Activated CD8-positive, alpha-beta T cell treated with anti-CD3 and anti-CD28 coated beads, Interleukin-2, amount 10 ng/mL, durations not matched to agents 7 days and 5 days (primary cell): ENCODE measurements at places on chromosomes 16 and 17. TPM values are rescaled to one million over a fixed set of nuclear protein-coding genes. Genes with fewer than 3 reads are reported as not detected.

DNA sequence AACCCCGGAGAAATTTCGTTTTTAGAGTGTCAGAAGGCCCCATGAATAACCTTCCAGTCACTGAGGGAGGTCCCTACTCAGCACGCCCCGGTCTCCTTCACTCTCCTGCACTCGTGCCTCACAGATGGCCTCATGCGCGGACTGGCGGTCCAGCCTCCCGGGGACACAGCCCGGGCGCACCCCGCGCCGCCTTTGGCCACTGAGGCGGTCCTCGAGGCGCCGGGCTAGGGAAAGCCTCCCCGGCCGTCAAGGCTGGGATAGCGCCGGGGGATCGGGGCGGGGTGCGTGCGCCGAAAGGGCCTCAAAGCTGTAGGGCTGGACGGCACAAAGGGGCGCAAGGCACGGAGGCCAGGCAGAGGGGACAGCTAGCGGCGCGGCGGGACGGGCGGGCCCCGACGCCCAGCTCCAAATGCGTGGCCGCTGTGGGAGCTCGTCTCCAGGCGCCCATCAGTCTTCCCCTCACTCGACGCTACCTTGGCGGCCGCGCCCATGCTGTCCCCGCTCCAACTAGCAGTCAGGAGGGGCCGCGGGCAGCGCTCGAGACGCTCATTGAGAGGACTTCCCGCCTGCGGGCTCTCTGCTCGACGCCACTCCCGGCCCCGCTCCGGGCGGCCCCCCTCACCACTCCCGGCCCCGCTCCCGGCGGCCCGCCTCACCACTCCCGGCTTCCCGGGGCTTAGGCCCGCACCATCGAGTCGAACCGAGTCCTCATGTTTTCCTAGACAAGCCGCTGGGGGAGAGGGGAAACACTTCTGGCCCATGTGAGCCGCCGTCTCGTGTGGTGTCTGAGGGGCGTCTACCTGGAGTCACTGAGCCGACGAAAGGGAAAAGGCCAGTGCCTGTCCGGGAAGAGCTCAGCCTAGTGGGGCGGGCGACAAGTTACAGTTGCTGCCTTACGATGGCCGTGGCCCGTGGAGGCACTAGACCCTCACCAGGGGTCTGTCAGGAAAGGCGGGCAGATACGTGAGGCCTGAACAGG, at the start of gene USP6:
Gene USP6 (plus strand): TSS at position 360 of the 979 bp plus-strand sequence. CDS start 14,336 bp downstream, outside the sequence.
- peaks cover 21% of the 10 kb centered on the region for H3K36me3 ChIP-seq
- DNase-seq = no peak
- H3K4me1 ChIP-seq = peaks cover 14% of the 10 kb centered on the region
- no peak within 1 kb of the TSS for H3K4me3 ChIP-seq
- no peak within 1 kb of the TSS for H3K27ac ChIP-seq

- H3K27me3 ChIP-seq = peaks cover 21% of the 10 kb centered on the region
- H3K4me1 ChIP-seq = no peaks in the 10 kb centered on the region
- H3K36me3 ChIP-seq = no peaks in the 10 kb centered on the region
- H3K27ac ChIP-seq = no peak overlapping the region
- DNase-seq = no peak
Measured at GRCh38 chr17:43734376-43734775, 24.2 kb downstream of the SOST start.

- no peak for DNase-seq
- no peak overlapping the region for H3K27ac ChIP-seq
- H3K36me3 ChIP-seq = peaks cover 2% of the 10 kb centered on the region
- H3K4me3 ChIP-seq = no peak overlapping the region
- no peaks in the 10 kb centered on the region for H3K4me1 ChIP-seq
- peaks cover 11% of the 10 kb centered on the region for H3K27me3 ChIP-seq
Measured at GRCh38 chr16:72997141-72997542, 50.8 kb downstream of the ZFHX3 start.

DNA sequence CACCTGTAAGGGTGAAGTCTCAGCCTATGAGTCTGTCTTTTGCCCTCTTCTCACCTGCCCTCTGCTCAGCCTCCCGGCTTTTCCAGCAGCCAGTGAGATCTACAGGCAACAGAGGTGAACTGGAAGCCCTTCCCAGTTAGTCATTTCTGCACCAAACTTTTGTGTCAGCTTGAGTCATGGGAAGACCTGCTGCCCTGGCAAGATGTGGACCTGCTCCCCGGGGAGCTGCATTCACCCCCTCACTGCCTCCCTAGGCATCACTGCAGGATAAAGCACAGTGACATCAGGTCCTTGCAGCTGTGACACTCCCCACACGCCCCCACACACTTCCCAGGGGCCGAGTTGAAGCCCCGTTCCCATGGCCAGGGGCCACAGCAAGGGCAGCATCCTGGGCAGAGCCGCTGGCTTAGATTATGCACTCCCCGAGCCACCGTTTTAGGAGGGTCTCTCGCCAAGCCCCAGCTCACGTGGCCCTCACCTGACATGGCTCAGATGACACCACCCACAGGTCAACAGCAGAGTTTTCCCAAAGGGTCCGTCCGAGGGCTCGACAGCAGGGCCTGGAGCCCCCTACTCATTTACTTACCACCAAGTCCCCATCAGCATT, 6.5 kb upstream of the ABR start:
- peaks cover 28% of the 10 kb centered on the region for H3K4me1 ChIP-seq
- peaks cover 6% of the 10 kb centered on the region for H3K27me3 ChIP-seq
- DNase-seq = no peak
- H3K36me3 ChIP-seq = no peaks in the 10 kb centered on the region
- no peak overlapping the region for H3K4me3 ChIP-seq

EVI2A gene
- total RNA-seq = 44.2 TPM

TPSG1 gene
- total RNA-seq = not detected

DNA sequence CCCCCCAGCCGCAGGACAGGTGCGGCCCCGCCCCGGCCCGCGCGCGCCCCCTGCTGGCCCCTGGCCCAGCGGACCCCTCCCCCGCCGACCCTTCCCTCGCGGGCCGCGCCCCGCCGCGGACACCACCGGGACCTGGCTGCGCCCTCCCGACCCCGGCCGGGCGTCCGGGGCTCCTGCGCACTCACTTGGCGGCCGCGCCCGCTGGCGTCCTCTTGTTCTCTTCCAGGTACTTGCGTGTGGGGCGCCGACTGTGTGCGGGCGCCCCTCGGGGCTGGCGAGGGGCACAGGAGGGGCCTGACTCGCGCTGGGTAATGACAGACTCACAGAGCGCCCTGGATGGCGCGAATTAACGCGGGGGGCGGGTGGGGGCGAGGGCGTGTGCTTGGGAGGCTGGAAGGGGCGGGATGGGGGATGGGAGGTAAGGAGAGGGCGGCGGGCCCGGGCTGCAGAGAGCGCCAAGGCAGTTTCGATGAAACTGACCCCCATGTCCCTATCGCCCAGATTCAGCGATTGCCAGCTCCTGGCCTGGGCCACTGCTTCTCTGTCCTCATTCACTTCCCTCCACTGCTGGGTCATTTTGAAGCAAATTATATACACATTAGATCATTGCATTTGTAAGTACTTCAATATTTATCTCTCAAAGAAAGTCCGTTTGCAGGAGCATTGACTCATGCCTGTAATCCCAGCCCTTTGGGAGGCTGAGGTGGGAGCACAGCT, 445 bp upstream of the DBNDD1 start:
- H3K4me1 ChIP-seq = peaks cover 22% of the 10 kb centered on the region
- DNase-seq = peak; percentile 28
- H3K4me3 ChIP-seq = peak overlapping the region; percentile 36
- peaks cover 32% of the 10 kb centered on the region for H3K27me3 ChIP-seq
- no peak overlapping the region for H3K27ac ChIP-seq

GRCh38 chr17:40915199-40915661, 22.2 kb downstream of the KRT23 start:
- no peak for DNase-seq
- peaks cover 2% of the 10 kb centered on the region for H3K27me3 ChIP-seq
- no peaks in the 10 kb centered on the region for H3K4me1 ChIP-seq
- H3K27ac ChIP-seq = no peak overlapping the region
- no peak overlapping the region for H3K4me3 ChIP-seq
- no peaks in the 10 kb centered on the region for H3K36me3 ChIP-seq

- H3K36me3 ChIP-seq = no peaks in the 10 kb centered on the region
- H3K27ac ChIP-seq = peak overlapping the region; percentile 14
- DNase-seq = peak; percentile 42
Measured at GRCh38 chr16:48158296-48158695, 2.5 kb upstream of the ABCC12 start.

DNA sequence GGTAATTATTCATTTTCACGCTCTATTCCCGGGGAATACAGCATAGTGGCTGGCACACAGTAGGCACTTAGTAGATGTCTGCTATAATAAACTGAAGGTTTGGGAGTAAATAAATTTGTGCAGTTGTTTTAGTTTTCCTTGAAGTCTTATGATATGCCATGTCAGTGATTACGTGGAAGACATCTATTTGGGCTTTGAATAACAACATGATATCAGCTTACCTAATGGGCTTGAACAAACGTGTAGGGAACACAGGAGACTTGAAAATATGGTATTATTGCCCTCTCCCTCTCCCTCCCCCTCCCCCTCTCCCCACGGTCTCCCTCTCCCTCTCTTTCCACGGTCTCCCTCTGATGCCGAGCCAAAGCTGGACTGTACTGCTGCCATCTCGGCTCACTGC, 36.3 kb upstream of the NETO2 start:
- H3K27me3 ChIP-seq = no peaks in the 10 kb centered on the region
- H3K36me3 ChIP-seq = peaks cover 4% of the 10 kb centered on the region
- H3K27ac ChIP-seq = no peak overlapping the region
- H3K4me3 ChIP-seq = no peak overlapping the region

KRTAP1-5 gene
- total RNA-seq = not detected

DNA sequence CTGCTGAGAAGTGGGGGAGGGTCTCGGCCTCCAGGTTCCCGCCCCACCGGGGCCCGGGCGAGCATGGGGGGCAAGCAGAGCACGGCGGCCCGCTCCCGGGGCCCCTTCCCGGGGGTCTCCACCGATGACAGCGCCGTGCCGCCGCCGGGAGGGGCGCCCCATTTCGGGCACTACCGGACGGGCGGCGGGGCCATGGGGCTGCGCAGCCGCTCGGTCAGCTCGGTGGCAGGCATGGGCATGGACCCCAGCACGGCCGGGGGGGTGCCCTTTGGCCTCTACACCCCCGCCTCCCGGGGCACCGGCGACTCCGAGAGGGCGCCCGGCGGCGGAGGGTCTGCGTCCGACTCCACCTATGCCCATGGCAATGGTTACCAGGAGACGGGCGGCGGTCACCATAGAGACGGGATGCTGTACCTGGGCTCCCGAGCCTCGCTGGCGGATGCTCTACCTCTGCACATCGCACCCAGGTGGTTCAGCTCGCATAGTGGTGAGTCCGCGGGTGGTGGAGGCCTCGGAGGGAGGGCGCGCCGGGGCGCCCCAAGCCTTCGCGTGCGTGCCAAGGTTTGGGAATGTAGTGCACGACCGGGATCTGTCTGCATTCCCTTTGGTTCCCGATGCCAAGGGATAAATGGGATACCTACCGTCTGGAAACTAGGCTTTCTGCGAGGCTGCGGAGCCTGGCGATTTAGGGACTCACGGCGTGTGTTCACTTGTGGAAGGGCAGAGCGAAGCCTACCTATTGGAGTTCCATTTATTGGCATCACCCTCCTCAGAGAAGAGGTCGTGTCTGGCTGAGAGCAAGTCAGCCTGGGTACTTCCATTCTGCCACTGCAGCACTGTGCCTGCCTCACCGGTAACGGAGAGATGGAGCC, 1.0 kb downstream of the ZNRF1 start:
- DNase-seq = peak; percentile 73
- H3K4me1 ChIP-seq = peaks cover 23% of the 10 kb centered on the region
- H3K27me3 ChIP-seq = peaks cover 20% of the 10 kb centered on the region
- H3K27ac ChIP-seq = peak overlapping the region; percentile 46
- H3K36me3 ChIP-seq = peaks cover 6% of the 10 kb centered on the region
- H3K4me3 ChIP-seq = peak overlapping the region; percentile 74

GRCh38 chr17:29240968-29241963, 5.4 kb upstream of the CRYBA1 start:
- no peaks in the 10 kb centered on the region for H3K36me3 ChIP-seq
- H3K4me3 ChIP-seq = no peak overlapping the region
- no peaks in the 10 kb centered on the region for H3K27me3 ChIP-seq
- DNase-seq = no peak
- peaks cover 11% of the 10 kb centered on the region for H3K4me1 ChIP-seq

- H3K36me3 ChIP-seq = no peaks in the 10 kb centered on the region
- no peak overlapping the region for H3K27ac ChIP-seq
- no peak overlapping the region for H3K4me3 ChIP-seq
- H3K4me1 ChIP-seq = no peaks in the 10 kb centered on the region
- DNase-seq = no peak
- no peaks in the 10 kb centered on the region for H3K27me3 ChIP-seq
Measured at GRCh38 chr16:85350973-85351372, 238.7 kb upstream of the CIBAR2 start.

DNA sequence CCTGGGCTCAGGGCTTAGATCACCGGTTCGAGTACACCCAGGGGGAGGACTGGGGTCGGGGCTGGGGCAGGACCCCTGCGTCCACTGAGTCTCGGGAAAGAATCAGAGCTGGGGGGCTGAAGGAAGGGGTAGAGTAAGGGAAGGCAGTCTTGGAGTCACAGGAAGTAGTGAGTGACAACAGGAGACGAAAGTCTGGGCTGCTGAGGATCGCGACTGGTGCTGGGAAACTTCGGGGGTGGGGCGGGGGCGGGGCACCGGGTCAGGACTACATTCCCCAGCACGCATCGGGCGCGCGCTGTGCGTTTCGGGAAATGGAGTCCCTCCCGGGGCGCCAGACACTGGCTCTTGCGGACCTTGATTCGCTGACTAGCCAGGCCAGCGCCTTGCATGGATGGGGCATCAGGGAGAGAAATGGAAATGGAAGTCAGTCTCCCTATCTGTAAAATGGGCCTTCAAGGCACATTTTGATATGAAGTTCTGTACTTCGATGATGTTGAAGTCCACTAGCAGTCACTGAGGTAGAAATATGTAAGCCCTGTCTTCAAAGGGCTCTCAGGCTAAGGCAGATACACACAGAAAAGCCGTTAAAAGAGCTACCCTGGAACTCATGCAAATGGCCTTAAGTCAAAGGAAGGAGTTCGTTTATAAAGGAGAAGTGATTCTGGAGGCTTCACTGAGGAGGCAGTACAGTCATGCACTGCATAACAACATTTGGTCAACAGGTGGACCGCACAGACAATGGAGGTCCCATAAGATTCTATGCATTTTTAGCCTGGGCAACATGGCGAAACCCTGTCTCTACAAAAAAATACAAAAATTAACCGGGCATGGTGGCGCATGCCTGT, 697 bp downstream of the CTF1 start:
- peak overlapping the region; percentile 80 for H3K27ac ChIP-seq
- H3K27me3 ChIP-seq = no peaks in the 10 kb centered on the region
- peaks cover 2% of the 10 kb centered on the region for H3K36me3 ChIP-seq
- peak overlapping the region; percentile 60 for H3K4me3 ChIP-seq
- peak; percentile 85 for DNase-seq
- peaks cover 61% of the 10 kb centered on the region for H3K4me1 ChIP-seq
